ENCODE measurements at places on chromosomes 2 and 18. TPM values are rescaled to one million over a fixed set of nuclear protein-coding genes. Genes with fewer than 3 reads are reported as not detected.

Gene LCT
- total RNA-seq: not detected

Gene MYO5B
- total RNA-seq: 0.51 TPM

Gene SP5
- not detected for total RNA-seq

Gene FOXI3
- not detected for total RNA-seq

Gene CFC1
- not detected for total RNA-seq

Gene LIPG
- total RNA-seq: 1.3 TPM

Gene LRRC30
- total RNA-seq: not detected

Gene STPG4
- total RNA-seq: under 0.01 TPM

Gene GGCX
- 27.3 TPM for total RNA-seq

GRCh38 chr18:32315881-32316280 lies 126.0 kb downstream of the MEP1B start:
- DNase-seq: no peak

DNA sequence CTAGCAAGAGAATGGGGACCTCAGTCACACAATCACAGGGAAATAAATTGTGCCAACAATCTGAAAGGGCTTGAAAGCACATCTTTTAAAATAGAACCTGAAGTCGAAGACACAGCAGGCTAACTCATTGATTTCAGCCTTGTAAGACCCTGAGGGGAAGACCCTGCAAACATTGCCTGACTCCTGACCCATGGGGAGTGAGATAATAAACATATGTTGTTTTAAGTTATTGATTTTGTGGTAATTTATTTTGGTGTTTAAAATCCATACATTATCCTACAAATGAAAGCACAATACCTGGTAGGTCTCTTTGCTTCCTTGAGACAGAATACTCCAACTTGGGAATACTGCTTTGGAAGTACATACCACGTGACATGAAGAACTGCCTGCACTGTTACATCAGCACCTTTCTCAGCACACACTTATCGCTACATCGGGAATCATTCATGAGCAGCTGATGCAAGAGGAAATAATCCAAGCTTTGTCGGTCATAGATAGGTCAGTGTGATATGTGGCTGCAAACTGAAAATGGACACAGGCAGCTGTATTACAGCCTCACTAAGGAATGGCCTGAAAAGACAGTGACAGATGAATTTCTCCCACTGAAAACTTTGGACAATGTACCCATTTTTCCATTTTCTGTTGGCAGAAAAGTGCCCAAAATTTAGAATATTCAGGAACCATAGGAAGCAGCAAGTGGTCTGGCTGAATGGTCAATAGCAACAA lies 494.5 kb upstream of the MAP2 start:
- no peak for DNase-seq

DNA sequence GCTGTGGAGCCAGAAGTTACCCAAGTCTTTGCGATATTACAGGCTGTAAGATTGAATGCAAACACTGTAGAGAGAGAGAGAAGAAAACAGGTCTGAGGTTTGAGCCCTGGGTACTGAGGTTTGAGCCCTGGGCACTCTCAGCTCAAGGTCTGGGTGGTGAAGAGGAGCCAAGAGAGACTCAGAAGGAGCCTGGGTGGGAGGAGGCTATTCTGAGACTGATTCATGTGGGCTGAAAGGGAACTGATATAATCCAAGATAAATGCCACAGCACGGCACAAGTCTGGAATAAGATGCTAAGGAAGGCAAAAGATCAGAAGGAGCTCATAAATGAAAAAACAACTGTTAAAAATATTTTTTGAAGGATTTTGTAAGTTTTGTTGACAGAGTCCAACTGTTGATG lies 407.6 kb upstream of the HS6ST1 start:
- no peak for DNase-seq

DNA sequence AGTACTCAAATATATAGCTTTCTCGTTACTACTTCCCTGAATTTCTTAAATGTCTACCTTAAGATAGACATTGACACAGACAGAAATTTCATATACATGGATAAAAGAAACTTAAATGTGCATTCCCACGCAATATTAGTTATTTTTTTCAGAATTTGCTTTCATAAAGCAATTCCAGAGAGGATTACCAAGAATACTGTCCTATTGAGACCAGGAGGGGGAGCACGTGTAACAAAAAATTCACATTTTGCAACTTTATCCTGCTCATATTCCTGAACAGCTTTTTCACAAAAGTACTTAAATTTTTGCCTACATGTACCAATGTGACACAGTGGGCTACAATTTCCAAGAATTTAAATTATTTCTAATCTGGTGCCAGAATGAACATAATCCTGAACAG lies 30.7 kb upstream of the ERCC3 start:
- peak; percentile 67 for DNase-seq

GRCh38 chr18:24672165-24672941 lies 211.9 kb downstream of the HRH4 start:
- no peak for DNase-seq

- DNase-seq: peak; percentile 8
These were observed 186.8 kb downstream of the LTBP1 start for GRCh38 chr2:33133454-33133952.

DNA sequence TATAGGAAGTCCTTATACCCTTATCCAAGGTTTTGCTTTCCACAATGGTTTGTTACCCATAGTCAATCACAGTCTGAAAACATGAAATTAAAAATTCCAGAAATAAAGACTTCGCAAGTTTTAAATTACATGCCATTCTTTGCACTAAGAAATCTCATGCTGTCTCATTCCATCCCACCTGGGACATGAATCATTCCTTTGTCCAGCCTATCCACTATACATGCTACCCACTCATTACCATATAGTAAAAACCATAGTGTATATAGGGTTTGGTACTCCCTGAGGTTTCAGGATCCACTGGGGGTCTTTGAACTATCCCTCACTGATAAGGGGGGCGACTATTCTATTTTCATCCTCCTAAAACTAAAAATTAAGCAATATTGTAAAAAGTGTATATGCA lies 17.0 kb downstream of the SP3 start:
- DNase-seq: no peak

GRCh38 chr2:169507698-169508097 lies 1.8 kb upstream of the KLHL41 start:
- peak; percentile 93 for DNase-seq

- no peak for DNase-seq
These were observed 180.0 kb upstream of the ARL4C start for GRCh38 chr2:234676783-234677450.

- DNase-seq: no peak
These were observed 68.9 kb downstream of the PLCL1 start for GRCh38 chr2:197873293-197873701.

GRCh38 chr2:128412181-128412871 lies 93.7 kb upstream of the HS6ST1 start:
- DNase-seq: no peak

DNA sequence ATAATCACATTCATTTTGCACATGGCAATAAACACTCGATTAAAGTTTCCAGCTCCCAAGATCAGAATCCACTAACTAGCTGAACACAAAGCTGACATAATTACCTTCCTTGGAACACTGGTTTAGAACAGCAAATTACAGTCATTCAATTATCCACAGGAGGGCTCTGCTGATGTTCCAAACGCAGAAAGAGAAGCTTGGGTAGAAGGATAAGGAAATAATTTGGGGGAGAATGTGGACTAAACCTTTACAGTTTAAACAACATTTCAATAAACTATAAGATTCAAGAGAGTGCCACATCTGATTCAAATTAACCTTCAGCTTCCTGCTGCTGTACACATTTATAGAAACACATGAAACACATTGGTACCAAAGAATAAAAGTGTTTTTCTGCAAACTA lies 67.8 kb upstream of the ARL4C start:
- DNase-seq: no peak

DNA sequence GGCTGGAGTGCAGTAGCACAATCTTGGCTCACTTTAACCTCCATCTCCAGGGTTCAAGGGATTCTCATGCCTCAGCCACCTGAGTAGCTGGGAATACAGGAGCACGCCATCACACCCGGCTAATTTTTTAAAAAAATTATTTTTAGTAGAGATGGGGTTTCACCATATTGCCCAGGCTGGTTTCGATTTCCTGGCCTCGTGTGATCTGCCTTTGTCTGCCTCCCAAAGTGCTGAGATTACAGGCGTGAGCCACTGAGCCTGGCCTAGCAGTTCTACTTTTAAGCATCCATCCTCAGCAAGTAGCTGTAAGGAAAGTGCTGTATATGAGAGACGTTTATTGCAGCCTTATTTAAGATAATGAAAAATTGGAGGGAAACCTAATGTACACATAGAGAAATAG lies 79.7 kb downstream of the ZDBF2 start:
- DNase-seq: no peak

- DNase-seq: no peak
These were observed 54.0 kb upstream of the GPR45 start for GRCh38 chr2:105187531-105187930.

DNA sequence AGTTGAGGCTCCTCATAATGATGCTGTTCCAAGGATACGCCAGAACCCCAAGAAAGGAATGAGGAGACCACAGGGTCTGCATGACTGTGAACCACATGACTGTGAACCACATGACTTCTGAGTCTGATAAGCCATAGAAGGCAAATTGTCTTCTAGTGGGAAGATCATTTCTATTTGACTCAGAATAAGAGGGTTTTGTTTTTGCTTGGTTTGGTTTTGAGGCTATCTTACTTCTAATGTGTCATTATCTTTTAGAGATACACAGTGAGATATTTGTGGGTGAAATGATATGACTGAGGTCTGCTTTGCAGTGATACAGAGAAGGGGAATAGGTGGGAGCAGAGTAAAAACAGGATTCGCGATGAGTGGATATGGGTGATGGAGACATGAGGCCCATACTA lies 28.9 kb upstream of the BCL2L11 start:
- DNase-seq: no peak

- no peak for DNase-seq
These were observed 111.4 kb downstream of the COPS8 start for GRCh38 chr2:237196866-237197618.

DNA sequence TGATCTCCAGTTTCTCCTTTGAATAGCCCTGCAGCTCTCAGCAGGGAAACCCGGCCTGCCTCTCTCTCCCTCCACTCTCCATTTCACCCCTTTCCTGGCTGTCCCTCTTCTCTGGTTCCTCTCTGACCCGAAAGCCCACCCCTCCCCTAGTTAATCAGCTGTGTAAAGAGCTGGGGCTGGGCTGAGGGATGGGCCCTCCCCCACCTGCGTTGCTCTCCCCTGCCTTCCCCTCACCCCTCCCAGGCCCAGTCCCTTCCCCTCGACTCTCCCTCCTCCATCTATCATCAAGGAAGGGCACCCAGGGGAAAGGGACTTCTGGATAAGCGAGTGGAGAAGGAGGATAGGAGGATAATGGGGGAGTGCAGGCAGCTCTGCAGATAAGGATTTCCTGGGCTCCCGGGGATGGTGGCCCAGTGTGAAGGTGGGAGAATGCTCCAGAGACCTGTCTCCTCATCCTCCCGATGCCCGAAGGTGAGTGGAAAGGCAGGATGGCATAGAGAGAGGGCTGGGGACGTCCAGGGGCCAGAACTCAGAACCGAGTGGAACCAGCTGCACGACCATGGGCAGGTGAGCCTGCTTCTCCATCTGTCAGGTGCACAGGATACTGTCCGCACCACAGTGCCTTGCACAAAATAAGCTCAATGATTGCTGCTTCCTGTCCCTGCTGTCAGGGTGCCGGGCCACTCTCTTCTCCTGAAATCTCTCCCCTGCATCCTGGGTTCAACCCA lies 12.0 kb downstream of the SLC30A3 start:
- no peak for DNase-seq

- no peak for DNase-seq
These were observed 152.4 kb downstream of the ZFP36L2 start for GRCh38 chr2:43074052-43074451.

- DNase-seq: peak; percentile 75
These were observed 19.2 kb downstream of the E2F6 start for GRCh38 chr2:11446733-11447248.

DNA sequence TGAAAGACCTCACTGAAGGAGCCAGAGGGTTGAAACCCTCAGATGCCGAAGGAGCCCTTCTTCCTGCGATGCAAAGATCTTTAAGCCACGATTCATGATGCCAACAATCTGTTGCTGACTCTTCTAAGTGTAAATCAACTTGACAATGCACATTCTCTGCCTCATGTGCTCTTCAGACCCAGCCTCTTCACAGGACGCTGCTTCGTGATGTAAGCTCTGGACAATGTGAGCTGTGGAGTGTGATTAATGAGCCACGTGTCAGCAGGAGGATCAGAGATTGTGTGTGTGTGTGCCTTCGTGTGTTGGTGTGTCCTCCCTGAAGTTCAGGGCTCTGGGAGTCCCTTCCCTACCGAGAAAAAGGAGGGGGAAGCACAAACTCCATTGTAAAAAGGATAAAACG lies 26.5 kb upstream of the TWIST2 start:
- no peak for DNase-seq

DNA sequence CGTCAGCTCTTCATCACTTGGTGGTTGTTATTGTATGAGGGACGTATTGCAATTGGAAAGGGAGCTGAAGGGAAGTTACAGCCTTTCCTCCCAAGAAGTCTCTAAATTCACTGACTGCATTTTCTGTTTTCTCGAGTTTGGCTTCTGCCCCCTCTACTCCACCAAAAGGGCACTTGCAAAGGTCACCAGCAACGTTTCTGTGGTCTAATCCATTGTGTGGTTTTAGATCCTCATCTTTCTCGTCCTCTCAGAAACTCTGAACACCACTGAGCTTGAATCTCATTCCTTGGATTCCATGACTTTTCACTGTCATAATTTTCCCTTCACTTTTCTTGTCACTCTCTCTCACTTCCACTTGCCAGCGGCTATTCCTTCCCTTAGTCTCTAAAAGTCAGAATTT lies 308.0 kb downstream of the AFF3 start:
- no peak for DNase-seq

Data from dermis microvascular lymphatic vessel endothelial cell (primary cell).